ENCODE measurements at places on chromosomes 6 and 20. TPM values are rescaled to one million over a fixed set of nuclear protein-coding genes. Genes with fewer than 3 reads are reported as not detected.

DNA sequence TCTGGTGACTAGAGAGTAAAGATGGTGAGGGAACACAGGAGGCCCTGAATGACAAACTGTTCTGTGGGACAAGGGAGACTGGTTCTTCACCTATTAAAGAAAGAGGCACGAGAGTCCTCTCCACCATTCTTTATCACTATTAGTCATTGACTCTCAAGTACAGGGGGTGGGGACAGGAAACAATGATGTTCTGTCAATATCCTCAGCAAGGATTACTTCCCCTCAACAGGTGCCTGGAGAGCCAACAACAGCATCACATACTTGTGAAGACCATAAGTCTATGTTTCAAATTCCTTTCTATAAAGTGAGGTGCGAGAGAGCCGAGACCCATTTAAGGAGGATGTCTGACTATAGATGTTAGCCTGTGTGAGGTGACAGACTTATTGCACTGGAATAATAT is 72.4 kb upstream of the TBC1D7 start:
- peaks cover 4% of the 10 kb centered on the region for H3K4me1 ChIP-seq
- no peak overlapping the region for H3K27ac ChIP-seq
- no peaks in the 10 kb centered on the region for H3K27me3 ChIP-seq

DNA sequence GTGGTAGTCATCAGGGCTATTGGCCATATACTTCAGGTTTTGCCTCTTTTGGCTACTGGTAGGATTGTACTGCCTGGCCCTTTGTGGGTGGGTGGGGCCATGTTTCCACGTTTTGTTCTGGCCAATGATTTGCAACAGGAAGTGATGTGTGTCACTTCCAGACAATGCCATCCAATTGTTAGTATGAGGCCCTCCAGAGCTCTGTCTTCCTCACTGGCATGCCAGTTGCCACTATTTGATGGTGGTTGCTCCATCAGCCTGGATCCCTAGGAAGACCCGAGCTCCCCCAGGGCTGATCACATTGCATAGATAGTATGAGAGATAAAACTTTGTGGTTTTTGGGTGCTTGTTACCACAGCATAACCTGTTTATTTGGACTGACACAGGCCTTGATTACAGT is 7.7 kb upstream of the LRRN4 start:
- H3K27ac ChIP-seq: no peak overlapping the region
- no peaks in the 10 kb centered on the region for H3K4me1 ChIP-seq

Gene MYO6
- 6.8 TPM for total RNA-seq

Gene EPB41L1
- 13.9 TPM for total RNA-seq

DNA sequence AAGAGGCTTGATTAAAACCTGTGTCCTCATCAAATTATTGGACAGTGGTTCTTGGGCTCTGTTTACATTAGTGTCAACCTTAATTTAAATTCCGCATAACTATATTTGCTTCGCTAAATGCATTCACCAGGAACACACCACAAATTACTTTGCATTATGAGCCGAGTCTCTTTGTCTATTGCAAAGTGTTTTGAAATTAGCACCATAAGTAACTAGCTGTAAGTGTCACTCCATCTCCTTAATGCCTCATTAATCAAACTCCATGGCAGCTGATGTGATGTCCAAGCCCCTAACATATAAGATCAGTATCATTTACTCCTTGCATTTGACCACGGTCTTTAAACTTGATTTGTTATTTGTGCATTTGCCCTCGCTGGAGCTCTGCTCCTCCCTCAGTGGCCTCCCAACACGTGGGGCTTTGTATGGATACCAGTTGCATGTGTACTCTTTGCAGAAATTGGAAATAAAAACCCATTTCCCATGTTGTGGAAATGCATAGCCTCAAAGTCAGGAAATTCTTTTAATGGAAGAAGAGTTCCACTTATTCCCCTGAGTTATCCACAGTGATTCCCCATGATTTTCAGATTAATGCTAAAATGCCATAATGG is 24.6 kb downstream of the FOXA2 start:
- no peaks in the 10 kb centered on the region for H3K4me1 ChIP-seq
- no peak overlapping the region for H3K4me3 ChIP-seq
- peaks cover 11% of the 10 kb centered on the region for H3K27me3 ChIP-seq
- H3K27ac ChIP-seq: no peak overlapping the region
- no peaks in the 10 kb centered on the region for H3K36me3 ChIP-seq
- no peak for DNase-seq

DNA sequence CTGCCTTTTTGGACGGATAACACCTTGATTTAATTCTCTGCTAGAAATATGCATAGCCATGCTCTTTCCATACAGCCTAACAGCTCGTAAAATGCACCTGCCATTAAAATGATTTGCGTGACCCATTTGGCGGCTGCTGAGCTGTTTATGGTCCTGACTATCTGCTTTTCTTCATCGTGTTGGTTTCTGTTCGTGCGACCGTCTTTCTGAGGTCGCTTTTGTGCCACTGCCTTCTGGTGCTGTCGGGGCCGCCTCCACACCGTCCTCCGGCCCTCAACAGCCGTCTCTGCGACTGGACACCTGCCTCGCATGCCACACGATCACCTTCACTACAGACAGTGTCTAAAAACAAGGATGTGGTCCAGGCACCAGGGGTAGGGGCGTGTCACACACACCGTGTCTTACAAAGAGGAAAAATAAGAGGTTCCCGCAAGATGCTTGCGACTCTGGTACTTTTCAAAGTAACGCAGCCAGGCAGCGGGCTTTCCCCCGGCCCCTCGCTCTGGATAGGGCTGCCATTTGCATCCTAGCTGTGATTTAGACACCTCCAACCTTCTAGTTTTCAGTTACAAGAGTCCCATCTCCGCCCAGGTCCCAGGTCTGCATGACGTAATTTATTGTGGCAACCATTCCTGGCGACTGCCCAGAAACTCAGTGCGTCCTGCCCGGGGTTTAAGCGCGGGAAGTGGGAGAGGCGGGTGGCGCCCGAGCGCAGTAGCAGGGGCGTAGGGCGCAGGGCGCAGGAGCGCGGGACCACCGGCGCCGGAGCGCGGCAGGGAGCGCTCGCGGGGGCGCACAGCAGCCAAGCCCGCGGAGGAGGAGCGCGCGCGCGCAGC is at the start of gene STMND1:
Gene STMND1 (plus strand): TSS at position 629 of the 836 bp plus-strand sequence. CDS start 208 bp downstream, outside the sequence.
- H3K27ac ChIP-seq: no peak within 1 kb of the TSS
- peaks cover 38% of the 10 kb centered on the region for H3K27me3 ChIP-seq
- H3K4me1 ChIP-seq: peaks cover 5% of the 10 kb centered on the region
- peak; percentile 27 for DNase-seq
- H3K4me3 ChIP-seq: peak within 1 kb of the TSS; percentile 44

DNA sequence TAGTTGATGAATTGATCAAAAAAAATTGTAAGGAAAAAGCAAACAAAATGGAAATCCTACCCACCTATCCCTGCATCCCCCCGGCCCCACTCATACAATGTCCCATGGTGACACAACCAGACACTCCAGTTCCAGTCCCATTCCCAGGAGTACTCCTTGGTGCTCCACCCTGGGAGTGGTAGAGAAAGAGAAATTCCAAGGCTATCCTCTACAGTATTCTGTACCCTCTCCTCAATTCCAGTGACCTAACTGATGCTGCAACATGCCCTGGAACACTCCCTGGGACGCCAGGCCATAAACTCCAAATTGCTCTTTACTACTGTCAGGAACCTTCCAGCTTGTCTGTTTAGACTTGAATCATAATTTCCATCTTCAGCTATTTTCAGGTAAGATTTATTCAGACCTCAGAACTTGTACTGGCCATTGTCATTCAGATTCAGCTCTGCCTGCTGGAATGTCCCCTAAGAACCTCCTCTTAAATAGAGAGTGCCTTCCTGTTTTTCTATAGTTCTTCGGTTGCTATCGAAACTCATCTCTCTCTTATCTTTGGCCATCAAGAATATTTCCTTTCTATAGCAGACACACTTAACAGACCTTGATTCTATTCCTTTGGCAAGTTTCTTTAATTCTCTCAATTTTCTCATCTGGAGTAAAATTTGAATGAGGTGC is 8.7 kb downstream of the GPX6 start:
- no peaks in the 10 kb centered on the region for H3K4me1 ChIP-seq
- DNase-seq: no peak
- no peaks in the 10 kb centered on the region for H3K36me3 ChIP-seq
- H3K4me3 ChIP-seq: no peak overlapping the region

GRCh38 chr6:79810871-79811270 is 136.5 kb downstream of the ELOVL4 start:
- no peak for DNase-seq
- no peaks in the 10 kb centered on the region for H3K27me3 ChIP-seq
- no peak overlapping the region for H3K4me3 ChIP-seq
- H3K27ac ChIP-seq: no peak overlapping the region
- H3K36me3 ChIP-seq: no peaks in the 10 kb centered on the region
